ENCODE measurements at places on chromosomes 2 and 18. TPM values are rescaled to one million over a fixed set of nuclear protein-coding genes. Genes with fewer than 3 reads are reported as not detected.

Gene DOK6
- total RNA-seq = 0.77 TPM

Gene UPP2
- not detected for total RNA-seq

Gene CRYBA2
- not detected for total RNA-seq

Gene TEX44
- not detected for total RNA-seq

Gene ERMN
- total RNA-seq = 0.28 TPM
